ENCODE measurements at places on chromosomes 7 and 10.

DNA sequence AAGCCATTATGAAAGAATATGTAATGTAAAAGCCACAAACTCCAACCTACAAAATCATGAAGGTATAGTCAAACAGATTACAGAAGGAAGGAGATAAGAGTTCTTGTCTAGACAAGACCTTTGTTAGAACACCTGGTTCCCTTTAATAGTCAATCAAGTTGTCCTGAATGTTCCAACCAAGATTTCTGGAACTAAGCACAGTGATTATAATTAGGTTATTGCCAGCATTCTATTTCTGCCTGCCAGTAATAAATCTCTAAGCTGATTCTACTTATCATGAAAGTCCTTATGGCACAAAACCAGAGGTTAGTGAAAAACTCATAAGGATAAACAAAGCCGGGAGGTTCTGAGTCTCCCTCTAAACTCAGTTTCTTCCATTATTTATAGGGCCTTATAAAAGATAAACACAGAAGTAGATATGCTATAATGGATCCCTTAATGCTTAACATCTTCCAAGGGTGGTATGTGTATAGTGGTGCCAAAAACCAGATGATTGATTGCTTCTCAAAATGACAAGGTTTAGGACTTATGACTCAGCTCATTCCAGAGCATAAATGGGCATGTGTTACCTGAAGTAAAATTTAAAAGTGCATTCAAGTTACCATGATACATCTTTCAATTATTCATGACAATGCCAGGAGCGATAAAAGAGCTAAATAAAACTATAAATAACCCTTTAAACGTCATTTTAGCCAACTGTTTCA, 237.2 kb downstream of the CSTF2T start:
- DNase-seq = no peak

DNA sequence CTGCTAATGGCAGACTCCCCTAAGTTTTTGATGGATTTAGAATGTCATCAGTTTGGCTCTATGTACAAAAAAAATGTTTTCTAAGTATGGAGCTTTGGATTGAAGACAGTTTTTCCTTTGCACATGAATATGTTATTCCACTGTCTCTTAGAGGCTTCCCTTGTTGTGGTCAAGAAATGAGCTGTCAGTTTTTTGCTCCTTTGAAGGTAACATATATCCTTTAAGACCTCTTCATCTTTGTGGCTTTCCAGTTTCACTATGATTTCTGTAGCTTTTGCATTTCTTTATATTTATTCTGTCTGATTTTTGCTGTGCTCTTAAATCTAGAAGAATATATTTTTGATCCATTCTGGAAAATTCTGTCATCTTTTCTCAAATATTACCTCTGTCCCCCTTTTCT, 15.8 kb upstream of the ODAD2 start:
- DNase-seq = no peak

DNA sequence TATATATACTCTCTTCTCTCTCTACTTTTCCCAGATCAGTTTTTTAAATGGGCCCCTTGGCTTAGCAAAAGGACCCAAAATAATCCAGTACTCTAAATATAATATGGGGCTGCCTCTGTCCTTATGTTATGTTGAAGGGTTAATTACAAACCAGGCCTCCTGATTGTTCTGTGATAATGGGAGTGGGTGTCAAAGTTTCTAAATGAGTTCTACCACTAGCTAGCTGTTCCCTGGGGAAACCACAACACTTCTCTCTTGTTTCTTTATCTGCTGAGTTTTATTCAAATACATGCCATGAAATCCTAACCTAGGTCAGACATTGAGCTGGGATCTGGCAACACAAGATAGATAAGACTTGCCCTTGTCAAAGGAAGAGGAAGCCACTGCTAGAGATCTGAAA, 3.8 kb downstream of the HTR5A start:
- no peak for DNase-seq

DNA sequence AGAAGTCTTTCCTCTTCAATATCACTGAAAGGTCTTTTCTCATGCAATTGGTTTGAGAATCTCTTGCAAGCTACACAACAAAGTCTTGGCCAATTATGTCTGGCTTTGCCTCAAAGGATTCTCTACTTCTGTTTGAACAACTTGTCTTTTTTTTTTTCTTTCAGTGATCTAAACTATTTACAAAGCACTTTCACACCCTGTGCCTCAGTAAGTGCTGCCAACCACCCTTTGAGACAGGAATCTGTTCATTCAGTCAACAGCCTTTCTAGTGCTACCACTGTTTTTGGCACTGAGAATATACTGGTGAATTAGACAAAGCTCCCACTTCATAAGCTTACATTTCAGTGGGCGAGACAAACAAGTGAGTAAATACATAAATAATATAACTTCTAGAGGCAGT, 26.9 kb upstream of the SDK1 start:
- no peak for DNase-seq

- DNase-seq = no peak
Measured at GRCh38 chr10:119801176-119801575, 71.5 kb downstream of the MCMBP start.
